NCI-H446 treated with DMSO at 0.1 percent for 48 hours (cell line): ENCODE measurements at places on chromosomes 16 and 17.

GRCh38 chr17:7858522-7858810, 663 bp downstream of the CYB5D1 start:
- DNase-seq: no peak

GRCh38 chr16:69732101-69732500, 5.7 kb upstream of the NQO1 start:
- no peak for DNase-seq

GRCh38 chr16:88851616-88852015, 5.1 kb downstream of the GALNS start:
- no peak for DNase-seq

- DNase-seq: no peak
Measured at GRCh38 chr16:48586083-48586482, 23.9 kb downstream of the N4BP1 start.

- DNase-seq: no peak
Measured at GRCh38 chr17:74157366-74157765, 46.1 kb upstream of the RPL38 start.

GRCh38 chr17:77819497-77819896, 139.0 kb upstream of the TNRC6C start:
- DNase-seq: no peak

DNA sequence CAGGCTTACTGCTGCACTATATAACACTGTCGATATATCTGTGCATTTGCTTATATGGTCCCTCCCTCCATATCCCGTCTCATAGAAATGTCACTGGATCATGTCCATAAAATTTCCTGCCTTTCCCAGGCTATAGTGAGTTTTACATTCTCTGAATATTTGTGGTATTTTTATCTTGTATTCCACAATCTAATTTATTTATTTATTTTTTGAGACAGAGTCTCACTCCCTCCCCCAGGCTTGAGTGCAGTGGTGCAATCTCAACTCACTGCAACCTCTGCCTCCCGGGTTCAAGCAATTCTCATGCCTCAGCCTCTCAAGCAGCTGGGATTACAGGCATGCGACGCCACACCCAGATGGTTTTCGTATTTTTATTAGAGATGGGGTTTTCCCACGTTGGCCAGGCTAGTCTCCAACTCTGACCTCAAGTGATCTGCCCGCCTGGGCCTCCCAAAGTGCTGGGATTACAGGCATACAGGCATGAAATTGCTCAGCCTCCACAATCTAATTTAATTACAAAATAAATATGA, 12.9 kb downstream of the TRIM37 start:
- DNase-seq: no peak

DNA sequence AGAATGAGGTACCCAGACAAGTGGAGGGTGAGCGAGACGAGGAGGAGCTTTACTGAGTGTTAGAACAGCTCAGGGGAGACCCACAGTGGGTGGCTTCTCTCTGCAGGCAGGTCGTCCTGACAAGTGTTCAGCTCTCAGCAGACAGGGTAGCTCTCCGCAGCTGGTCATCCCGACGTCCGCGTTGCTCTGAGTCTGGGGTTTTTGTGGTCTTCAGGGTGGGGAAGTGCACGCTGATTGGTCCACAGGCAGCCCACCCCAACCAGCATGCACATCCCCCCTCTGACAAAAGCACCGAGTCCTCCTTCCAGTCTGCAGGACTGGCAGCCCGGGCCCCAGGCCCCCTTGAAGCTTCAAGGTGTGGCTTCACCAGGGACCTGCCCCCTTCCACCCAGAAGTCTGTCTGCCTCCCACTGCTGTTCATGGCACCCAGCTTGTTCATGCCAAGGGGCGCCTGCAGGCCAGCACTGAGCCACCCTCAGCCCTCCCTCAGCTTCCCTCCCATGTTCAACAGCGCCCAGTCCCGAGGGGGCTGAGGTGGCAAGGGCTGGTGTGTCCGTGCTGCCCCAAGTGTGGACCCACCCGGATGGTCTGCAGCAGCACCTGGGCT, 19.9 kb upstream of the WDR45B start:
- no peak for DNase-seq

- no peak for DNase-seq
Measured at GRCh38 chr17:37283414-37283961, 92.3 kb upstream of the C17orf78 start.

- DNase-seq: no peak
Measured at GRCh38 chr17:82078433-82078832, 12.8 kb upstream of the DUS1L start.

GRCh38 chr17:63549289-63549945, 860 bp upstream of the DCAF7 start:
- DNase-seq: no peak

DNA sequence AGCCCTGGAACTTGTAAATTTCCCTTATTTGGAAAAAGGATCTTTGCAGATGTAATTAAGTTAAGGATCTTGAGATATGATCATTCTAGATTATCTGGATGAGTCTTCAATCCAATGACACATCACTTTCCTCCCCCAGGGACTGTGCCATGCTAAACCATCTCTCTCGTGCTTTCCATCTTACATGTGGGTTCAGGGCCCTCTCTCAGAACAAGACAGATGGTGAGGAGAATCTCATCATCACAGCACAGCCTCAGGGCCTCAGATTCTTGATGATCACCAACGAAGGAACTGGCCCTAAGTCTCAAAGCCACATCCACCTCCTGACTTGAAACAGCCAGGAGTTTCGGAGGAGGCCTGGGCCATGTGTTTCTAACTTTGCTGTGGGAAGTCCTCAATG, 78.7 kb downstream of the LITAF start:
- no peak for DNase-seq

DNA sequence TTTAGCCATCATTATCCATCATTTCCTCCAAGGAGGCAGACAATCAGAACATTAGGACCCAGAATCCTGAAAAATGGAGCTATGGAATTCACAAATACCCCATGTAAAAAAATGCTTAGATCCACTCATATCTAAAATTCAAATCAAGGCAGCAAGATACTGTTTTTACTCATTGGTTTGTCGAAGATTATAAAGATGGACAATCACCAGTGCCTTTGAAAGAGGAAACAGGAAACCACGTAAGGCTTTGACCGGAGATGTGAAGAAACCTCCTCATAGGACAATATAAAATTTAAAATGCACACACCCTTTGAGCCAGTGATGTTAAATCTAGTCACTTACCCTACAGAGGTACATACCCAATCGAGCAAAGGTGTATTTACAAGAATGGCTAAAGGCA, 130.0 kb downstream of the XYLT1 start:
- no peak for DNase-seq

DNA sequence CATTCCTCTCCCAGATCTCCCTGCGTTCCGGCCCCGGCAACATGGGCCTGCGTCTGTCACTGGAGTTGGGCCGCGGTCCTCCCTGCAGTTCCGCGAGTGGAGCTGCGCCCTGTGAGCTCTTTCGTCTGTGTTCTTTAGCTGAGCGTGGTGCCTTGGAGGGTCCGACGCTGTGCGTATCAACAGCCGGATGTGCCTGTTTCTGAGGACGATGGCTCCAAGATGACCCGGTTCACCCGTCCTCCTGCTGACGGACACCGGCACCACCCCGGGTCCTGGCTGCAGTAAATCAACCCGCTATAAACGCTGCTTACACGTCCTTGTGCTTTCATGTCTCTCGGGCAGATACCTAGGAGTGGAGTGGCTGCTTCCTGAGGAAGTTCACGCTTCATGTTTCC, 44.8 kb upstream of the GNG13 start:
- no peak for DNase-seq

GRCh38 chr16:66712512-66712911, 16.0 kb upstream of the CMTM4 start:
- DNase-seq: no peak

- DNase-seq: no peak
Measured at GRCh38 chr17:21500064-21500463, 123.9 kb downstream of the KCNJ12 start.

- no peak for DNase-seq
Measured at GRCh38 chr16:48824271-48824670, 214.3 kb upstream of the N4BP1 start.

GRCh38 chr16:68652659-68653058, 7.5 kb downstream of the CDH3 start:
- no peak for DNase-seq

DNA sequence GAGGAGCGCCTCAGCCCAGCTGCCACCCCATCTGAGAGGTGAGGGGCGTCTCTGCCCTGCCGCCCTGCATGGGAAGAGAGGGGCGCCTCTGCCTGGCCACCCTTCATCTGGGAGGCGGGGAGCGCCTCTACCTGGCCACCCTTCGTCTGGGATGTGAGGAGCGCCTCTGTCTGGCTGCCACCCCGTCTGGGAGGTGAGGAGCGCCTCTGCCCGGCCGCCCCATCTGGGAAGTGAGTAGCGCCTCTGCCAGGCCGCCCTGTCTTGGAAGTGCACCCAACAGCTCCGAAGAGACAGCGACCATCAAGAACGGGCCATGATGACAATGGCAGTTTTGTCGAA, 114.4 kb upstream of the CES5A start:
- DNase-seq: no peak

GRCh38 chr17:80889231-80890195, 102.1 kb upstream of the CHMP6 start:
- no peak for DNase-seq

GRCh38 chr16:54673313-54673712, 257.4 kb upstream of the IRX5 start:
- DNase-seq: no peak

DNA sequence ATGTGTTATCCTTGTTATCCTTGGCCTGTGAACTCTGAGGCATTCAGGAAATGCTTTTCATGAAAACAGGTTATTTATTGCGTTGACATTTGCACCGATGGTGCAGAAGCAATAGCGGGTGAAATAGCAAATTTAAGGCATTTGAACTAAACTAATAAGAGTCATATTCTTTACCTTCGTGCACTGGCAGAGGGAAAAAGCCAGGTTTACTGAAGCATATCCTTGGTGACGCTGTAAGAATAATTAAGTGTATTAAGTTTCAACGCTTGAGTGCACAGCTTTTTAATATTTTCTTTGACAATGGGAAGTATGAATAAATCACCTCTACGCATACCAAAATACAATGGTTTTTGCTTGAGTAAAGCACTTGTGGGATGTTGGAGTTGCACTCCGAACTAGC, 13.6 kb upstream of the KPNA2 start:
- DNase-seq: no peak

DNA sequence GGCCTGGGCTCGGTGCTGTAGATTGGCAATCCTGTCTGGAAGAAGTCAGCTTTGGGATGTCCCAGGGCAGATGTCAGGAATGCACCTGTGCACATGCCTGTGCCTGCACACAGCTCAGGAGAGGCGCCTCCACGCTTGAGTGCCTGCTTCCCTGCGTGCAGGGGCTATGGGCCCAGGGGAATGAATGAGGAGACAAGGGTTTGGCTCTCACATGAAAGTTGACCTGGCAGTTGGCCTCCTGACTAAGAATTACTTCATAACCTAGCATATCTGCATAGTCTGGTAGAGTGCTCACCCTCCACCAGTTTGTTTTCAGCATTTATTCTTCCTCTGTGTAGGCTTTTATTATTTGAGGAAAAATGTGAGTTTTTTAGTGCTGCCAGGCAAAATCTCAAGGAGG, 50.0 kb downstream of the PLD6 start:
- no peak for DNase-seq

DNA sequence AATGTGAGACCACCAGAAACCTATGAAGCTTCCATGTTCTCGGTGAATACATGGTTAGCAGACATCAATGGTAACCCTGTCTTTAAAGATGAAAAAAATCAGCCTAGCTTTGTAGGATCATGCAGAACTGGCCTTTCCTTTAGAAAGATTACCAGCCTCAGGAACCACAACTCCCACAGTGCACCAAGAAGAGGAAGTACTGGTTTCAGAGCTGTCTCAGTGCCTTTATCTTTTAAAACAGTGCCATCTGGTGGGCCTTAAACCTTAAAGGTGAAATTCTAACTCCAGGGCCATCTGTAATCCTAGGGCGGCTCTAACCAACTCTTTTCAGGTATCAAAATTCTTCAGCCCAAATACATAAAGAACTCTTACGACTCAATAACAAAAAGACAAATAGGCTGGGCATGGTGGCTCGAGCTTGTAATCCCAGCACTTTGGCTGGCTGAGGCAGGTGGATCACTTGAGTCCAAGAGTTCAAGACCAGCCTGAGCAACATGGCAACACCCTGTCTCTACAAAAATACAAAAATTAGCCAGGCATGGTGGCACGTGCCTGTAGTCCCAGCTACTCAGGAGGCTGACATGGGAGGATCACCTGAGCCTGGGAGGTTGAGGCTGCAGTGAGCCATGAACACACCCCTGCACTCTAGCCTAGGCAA, 5.4 kb downstream of the ATPAF2 start:
- DNase-seq: peak; percentile 52
